ENCODE measurements at places on chromosomes 1 and 21.

GRCh38 chr1:25549273-25550154 is 6.1 kb downstream of the LDLRAP1 start:
- peak; percentile 62 for DNase-seq

GRCh38 chr1:30900486-30900885 is 8.1 kb downstream of the SDC3 start:
- DNase-seq = no peak

DNA sequence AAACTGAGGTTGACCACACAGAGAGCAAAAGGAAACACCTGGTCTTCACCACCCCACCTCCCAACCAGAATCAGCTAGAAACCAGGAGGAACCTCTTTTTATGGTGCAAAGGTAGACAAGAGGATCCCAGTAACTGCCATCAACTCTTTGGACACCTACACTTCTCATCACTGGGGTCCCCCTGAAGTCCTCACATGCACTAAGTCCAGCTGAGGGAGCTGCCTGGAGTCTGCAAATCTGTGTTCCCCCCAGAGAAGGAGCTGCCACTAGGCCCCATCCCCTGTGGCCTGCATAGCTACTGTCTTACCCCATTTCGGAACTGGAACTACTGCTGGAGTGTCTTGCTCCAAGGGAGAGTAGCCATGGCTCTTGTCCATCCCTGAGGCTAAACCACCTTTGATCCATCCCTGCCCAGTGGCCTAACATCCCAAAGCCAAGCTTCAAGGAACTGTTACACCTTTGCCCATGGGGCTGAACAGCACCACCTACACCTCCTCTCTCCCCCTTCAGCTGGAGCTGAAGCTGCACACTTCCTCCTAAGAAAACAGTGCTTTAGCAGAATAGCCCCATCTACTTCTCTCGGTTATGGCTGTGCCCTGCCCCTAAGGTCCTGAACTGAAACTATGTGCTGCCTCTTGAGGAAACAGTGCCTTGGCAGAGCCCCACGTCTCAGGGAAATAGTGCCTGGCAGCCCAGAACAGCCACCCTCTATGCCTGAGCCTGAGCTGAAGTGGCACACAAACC is 85.4 kb upstream of the CD53 start:
- peak; percentile 32 for DNase-seq

DNA sequence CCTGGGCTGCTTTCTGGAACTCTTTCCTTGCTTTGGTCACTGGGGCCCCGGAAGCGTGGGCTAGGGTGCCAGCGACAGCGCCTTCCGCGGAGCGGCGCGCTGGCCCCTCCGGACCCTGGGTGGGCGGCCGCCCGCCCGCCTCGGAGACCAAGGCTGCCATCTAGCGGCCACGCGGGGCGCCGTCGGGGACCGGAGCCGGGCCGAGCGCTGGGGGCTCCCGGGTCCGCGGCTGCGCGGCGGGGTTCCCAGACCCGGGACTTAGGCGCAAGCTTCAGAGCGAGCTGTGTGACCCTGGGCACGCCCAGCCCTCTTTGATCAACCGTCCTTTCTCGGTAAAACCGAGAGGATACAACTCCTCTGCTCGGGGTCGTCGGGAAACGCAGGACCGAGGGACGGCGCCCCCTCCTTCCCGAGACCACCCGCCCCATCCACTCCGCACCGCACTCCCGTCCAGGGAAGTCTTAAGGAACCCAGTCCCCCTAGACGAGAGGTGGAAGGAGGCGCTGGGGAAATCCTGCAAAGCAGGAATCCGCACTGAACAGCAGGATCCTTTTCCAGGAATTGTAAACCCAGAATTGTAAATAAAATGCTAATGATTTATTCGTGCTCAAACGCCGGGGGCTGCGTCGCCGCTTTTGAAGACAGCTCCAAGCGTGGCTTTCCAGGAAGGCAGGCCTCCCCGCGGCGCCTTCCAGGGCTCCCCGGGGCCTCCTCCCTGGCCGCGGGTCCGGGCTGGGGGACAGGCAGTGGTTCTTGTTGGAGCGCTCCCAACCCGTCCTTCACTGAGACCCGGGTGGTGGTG is 41.2 kb downstream of the RRAGC start:
- peak; percentile 15 for DNase-seq

DNA sequence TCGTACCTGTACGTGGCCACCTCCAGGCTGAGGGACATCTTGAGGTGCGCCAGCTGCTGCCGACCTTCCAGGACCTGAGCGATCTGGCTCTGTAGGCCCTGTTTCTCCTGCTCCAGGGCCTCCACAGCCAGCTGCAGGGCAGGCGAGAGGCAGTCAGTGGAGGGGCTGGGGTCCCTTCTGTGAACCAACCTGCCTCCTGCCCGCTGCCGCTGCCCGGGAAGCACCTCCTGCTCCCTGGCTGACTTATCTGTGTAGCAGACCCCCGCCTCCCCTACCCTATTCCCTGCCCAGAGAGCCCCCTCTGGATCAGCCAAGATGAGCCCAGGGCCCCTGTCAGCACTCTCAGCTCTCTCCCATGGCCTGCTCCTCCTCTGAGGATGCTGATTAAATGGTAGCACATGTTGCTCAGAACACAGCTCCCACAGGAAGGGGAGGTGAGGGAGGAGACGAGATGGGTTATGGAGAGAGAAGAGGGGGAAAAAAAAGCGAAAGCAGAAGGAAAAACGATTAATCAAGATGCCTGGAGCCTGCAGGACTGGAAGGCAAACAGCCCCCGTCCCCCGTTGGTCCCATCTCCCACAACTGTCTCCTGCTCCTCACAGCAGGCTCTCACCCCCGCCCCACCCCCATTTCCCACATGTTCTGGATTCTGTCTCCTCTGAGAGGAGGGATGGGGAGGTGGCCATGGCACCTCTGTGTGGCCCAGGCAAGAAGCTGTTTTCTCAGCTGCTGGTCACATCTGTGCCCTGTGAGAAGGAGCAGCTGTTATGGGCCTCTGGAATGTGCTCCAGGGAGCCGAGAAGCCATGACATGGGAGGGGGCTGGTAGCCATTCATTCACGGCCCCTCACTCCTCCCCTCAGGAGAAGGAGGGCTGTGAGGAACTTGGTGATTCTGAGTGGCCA is 1.7 kb downstream of the NES start:
- DNase-seq = no peak

GRCh38 chr1:201267481-201268229 is 15.7 kb upstream of the PKP1 start:
- DNase-seq = no peak

- DNase-seq = no peak
Measured at GRCh38 chr1:80278936-80279335, 1272.4 kb upstream of the ADGRL4 start.

DNA sequence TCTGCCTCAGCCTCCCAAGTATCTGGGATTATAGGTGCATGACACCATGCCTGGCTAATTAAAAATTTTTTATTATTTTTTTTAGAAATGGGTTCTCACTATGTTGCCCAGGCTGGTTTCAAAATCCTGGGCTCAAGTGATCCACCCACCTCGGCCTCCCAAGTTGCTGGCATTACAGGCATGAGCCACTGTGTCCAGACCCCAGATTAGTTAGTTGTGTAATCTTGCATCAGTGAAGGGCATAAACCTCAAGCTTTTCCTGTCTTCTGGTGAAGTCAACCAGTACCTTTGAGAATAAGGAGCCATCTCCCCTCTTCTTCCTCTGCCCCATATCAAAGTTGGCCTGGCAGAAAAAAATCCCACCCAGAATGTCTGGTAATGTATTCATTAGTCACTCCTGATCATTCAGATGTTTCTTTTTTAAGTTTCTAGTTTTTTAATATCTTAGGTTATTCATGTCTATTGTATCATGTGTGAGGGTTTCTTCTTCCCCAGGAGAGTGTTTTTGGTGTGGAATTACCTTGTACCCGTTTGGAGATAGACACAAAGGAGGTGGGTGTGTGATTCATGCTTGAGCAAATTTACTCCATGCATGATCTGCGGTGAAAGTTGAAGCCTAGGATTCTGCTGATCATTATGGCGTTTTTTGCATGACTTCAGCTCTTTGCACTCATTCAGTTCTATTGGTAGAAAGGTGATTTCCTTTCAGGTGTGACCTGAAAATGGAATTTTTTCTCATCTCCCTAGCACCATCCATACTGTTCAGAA is 144.0 kb downstream of the FMN2 start:
- no peak for DNase-seq

DNA sequence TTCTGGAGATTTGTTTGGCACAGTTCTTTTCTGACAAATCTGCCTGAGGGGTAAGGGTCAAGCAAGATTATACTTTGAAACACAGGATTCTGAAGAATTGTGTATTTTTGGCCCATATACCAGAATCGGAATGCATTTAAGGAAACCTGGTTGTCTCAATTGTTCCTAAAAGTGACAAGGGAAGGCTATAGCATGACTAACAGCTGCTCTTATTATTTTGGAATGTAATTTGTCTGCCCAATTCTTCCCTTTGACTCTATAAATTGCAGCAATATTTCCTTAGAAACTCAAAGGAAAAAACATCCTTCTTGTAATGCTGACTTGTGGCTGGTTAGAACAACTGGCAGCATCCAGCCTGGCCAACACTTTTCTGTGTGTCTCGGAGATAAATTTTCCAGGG is 15.8 kb upstream of the VCAM1 start:
- no peak for DNase-seq

All from stimulated activated CD8-positive, alpha-beta memory T cell treated with anti-CD3 and anti-CD28 coated beads, Interleukin-12 subunit alpha, Interleukin-12 subunit beta, amount 100 ng/mL, for 1 hour (primary cell).